HCEC 1CT (cell line): ENCODE measurements at places on chromosomes 3 and 15.
A peak's percentile ranks its signal among the peaks of the same experiment; 100 is the strongest.

DNA sequence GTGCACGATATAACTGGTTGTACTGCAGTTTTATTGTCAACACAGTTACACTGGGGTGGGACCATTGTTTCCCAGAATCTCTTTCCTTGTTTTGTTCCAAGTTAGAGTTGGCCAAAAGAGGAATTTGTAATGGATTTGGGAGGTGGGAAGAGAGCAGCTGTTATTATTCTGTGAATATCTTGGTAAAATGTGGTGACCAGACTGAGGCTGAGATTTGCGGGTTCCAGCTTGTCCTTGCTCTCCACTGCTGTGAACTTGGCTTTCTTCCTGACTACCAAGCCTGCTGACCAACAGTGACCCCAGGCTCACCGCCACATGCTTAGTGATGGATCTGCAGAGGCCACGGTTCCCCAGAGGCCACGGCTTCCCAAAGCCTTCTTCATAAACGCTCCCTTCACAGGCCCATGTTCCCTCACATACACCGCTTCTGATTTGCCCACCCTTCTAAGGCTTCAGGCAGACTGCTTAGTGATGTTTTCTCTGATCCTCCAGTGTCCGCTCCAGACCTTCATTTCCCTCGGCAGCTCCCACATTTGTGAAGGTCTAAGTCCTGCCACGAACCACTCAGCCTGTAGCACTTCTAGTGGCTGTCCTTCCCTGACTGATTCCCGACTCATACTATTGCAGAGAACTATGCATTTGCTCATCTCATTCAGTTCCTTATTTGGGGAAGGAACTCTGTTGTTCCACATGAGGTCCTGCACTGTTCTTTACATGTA, 525.5 kb upstream of the RGMA start:
- no peak for DNase-seq

- no peak for DNase-seq
Observed at GRCh38 chr3:160860346-160860745, 104.3 kb downstream of the PPM1L start.

GRCh38 chr3:46299608-46300460, 54.1 kb upstream of the CCR2 start:
- no peak for DNase-seq

GRCh38 chr3:138114431-138114918, 933 bp downstream of the DZIP1L start:
- peak; percentile 64 for DNase-seq

DNA sequence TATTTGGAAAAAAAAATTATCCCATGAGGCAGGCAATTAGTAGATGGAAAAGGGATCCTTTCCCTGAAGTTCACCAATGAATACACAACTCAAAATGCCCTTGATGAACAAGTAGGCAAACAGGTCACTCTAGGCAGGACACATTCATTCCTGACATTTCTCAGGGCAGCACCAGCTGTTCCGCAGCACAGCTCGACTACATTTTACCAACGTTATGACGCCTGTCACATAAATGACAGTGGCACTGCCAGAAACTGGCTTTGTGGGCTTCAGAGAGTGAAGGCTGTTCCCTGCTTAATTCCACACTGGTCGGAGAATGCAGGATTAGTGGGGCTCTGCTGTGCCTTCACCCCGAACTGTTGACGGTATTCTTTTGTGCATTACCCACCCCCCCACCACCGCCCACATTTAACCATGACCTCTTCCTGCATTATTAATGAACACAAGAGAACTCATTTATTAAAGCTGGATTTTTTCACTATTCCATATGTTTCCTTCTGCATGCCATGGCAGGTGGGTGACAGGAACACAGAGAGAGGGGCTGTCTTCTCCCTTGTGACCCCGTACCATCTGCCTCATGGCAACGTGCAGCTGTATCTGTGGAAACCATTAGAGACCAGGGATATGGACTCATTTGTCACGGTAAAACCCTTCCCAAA, 197.6 kb downstream of the PDZRN3 start:
- no peak for DNase-seq

DNA sequence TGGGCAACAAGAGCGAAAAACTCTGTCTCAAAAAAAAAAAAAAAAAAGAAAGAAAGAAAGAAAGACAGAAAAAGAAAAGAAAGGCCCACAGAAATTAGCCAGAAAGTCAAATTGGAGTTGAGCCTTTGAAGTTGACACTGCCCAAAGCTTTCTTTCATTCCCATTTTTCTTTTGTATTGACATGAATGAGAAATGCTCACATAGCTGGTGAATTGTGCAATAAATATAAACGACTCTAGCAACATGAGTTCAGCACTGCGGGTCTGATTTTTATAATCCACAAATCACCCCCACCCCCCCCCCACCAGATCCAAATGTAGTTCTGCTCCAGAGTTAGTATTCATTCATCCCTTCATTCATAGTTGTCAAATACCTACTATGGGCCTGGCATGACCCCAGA, 37.4 kb downstream of the SLC6A1 start:
- no peak for DNase-seq

DNA sequence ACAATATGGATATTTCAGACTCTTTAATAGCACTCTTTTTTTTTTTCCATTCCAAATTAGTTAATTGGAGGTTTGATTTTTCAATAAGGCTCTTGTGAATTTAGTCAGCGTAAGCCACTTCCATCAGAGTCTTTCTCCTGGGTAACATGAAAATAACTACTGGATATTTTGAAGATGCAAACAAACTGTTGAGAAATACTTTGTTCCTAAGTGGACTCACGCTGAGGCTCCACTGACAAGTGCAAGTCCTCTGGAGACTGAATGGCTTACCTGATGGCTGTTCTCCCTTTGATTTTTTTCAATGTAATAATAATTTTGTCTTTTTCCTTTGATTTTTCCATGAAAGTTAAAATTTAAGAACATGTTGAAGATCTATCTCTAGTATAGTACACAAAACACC, 26.0 kb upstream of the TM4SF1 start:
- no peak for DNase-seq

DNA sequence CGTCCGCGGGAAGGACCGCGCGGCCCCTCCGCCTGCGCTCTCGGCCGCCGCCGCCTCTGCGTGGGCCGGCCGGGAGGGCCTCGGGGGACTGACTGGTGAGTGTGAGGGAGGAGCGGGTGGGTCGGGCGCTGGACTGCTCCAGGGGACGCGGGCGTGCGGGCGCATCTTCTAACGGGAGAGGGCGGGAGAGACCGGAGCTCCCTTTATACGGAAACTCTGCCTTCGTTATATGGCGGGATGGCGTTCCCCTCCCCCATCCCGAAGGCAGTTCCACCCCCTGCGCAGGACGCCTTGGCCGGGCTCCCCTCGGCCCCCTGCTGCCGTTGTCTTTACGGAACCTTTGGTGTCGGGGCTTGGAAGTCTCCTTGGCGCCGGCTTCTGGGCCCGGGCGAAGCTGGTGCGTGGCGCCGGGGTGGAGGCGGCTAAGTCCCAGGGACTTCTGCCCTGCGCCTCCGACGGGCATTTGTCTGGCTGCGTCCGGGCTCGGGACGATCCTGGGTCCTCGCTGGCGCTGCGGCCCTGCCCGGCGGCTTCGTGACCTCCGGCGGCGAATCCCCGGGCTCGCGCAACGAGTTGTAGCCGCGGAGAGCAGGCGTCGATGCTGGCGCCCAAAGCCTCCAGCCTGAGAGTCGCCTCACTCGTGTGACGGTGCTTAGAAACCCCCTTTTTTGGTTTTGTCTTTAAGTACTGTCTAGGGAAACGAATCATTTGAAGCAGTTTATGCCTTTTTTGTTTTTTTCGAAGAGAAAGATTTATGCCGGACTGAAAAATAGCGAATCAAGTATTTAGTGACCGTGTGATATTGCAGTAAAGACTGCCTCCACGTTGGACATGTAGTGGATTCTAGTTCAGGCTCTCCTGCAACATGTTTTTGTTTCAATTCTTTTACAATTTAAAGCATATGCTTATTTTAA, 623 bp downstream of the ZNF639 start:
- peak; percentile 78 for DNase-seq

DNA sequence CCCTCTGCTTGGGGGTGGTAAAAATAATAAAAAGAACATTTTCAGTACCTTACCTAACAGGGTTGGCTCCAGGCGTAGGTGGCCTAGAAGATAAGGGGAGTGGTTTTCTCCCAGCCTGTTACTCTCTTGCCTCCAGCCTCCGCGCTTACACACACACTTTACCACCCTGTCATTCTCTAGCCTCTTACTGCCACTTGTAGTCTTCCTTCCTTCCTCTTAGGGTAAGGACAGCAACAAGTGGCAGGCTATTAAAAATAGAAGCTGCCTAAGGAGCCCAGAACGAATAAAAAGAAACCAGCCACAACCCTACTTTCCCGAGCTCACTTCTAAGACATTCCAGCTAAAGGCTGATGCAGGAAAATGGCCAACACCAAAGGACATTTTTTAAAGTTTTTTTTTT, 9.6 kb upstream of the LIPH start:
- no peak for DNase-seq

GRCh38 chr3:160126051-160126450, 99.2 kb upstream of the C3orf80 start:
- no peak for DNase-seq

DNA sequence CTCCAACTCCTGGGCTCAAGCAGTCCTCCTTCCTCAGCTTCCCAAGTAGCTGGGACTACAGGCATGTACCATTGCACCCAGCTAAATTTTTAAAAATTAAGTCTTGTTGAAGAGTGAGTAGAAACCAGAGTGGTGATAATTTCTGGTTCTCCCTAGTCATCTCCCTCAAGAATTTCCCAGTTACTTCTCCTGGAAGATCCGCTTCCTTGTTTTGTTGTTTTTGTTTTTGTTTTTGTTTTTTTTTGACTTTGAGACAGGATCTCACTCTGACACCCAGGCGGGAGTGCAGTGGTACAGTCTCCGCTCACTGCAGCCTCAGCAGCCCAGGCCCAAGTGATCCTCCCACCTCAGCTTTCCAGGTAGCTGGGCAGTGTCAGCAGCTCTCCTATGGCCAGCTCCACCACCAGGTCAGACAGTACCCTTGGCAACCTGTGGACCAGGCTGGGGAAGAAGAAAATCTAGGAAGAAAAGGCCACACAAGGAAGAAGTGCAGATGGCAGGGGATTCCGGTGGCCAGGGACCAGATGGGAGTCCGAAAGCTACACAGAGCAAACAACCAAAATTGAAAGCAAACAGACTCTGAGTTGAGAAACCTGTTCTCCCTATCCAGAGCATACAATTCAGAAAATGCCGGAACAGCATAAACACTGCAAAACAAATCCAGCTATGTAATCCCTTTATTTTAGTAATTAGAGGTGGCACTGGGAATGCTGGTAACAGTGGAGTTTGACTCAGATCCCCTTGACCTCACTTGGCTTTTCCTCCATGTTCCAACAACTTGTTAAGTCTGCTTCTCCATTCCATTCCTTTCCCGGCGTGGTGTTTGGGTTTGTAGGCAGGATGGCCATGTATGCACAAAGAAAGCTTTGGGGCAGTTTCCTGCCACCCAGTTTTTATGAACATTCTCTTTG, 266.6 kb upstream of the CTDSPL start:
- DNase-seq: no peak

DNA sequence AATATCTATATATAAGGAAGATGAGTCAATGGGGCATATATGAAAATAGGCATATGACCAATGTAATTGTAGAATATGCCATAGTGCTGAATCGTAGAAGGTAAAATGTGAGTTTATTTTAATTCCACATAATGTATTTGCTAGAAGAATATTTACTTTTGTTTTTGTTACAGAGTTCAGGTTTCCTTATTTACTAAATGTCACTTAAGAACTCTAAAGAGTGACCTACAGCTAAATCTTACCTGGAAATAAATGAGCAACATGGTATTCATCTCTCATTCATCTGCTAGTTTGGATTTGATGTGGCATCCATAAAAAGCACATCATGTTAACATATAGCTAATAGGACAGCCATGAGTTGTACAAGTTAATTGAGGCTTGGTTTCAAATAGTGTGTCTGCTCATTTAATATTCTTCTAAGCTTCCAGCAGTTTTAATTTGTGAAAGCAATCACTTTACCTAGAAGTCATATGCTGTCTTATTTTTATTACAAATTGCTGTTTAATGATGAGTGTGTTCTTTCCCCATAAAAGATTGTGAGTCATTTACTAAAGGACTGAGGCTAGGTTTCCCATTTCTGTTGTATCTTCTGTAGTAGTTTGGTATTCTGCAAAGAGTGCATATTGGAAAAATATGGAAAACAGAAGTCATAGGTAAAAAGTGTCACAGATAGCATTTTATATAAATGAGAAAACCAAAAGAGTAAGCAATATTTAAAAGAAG, 222.1 kb upstream of the POU1F1 start:
- DNase-seq: no peak

- DNase-seq: no peak
Observed at GRCh38 chr3:64645243-64645642, 42.6 kb downstream of the ADAMTS9 start.

DNA sequence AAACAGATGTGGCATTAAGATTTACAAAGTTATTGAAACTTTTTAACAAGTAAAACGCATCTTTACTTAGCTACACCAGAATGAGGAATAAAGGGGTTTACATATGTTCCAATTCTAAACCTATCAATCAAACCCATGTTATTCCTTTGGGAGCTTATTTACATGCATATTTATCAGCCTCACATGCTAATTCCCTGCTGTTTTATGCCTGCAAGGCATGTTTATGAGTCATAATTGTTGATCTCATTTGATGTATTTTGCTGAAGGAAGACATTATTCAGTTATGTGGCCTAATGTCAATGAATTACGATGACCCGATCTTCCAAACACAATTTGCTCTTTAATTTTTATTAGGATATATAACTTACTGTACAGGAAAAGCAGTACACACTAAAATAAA, 272.9 kb downstream of the TBC1D5 start:
- DNase-seq: no peak

DNA sequence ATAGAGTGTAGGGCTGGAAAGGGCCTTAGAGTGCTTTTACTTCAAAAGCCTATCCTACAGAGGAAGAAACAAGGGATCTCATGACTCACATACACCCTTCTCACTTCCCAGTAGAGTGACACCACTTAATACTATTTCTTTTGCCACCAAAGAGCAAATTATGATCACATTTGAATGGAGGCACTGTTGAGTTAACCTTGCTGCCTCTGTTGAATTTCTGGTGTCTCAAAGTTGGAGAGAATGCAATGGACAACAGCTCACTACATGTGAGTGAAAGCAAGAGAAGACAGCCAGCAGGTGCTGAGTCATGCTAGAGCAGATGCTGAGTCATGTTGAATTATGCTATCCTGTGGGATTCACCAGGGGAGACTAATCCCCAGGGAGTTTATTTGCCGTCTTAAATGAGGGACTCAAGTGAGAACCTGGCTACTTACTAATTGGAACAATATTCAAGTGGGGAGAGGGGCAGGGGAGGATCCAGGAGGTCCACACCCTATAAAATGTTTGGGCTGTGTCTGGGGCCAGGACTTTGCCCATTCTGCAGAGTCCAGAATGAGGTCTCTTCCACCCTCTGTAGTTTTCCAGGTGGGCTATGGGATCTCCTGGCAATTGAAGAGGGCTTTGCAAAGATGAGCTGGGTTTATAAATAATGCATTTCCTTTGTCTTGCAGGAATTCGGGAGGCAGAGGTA, 35.8 kb downstream of the ST8SIA2 start:
- no peak for DNase-seq

DNA sequence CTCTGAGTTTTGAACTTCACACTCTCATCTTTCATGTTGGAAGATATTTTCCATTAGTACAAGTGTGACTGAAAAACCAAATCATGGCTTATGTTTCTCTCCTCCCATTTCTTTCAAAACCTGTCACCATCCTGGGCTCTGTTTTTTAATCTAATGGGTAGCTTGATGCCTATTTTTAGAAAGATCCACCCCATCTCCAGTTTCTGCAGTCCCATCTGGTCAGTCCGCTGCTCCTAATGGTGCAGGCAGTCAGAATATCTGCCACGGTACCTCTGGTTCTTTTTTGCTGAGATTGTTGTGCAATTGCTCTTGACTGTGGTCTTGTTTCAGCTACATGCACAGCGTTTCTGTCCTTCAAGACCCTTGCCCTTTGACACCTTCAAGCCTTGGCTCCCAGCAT, 240.9 kb upstream of the CADM2 start:
- no peak for DNase-seq
